Immature natural killer cell (primary cell): ENCODE measurements at places on chromosomes 13 and 19. TPM values are rescaled to one million over a fixed set of nuclear protein-coding genes. Genes with fewer than 3 reads are reported as not detected.
A peak's percentile ranks its signal among the peaks of the same experiment; 100 is the strongest.

Gene TEKTIP1
- not detected for polyA plus RNA-seq

Gene SHD
- not detected for polyA plus RNA-seq

Gene SYNGR4
- not detected for polyA plus RNA-seq

Gene PLPPR3
- polyA plus RNA-seq, result not detected

Gene CCNA1
- polyA plus RNA-seq, result not detected

Gene HOMER3
- polyA plus RNA-seq, result 0.47 TPM

Gene TLE2
- polyA plus RNA-seq, result 2.4 TPM

DNA sequence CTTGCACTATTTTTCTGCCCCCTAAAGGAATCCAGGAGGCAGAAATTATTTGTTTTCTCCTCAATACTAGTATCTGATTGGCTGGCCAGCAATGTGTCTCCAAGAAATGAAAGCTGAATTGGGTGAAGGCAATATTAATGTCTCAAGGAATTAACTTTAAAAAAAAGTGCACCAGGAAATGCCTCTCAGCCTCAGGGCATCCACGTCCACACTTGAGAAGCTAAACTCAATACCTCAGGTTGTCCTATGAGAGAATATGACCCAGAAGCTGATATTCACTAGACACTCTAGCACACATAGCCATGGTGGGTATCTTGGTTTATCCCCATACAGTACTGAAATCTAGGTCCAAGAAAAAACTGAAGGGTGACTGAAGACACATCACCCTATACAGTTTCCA is 2.1 kb downstream of the ZNF91 start:
- no peak for DNase-seq

DNA sequence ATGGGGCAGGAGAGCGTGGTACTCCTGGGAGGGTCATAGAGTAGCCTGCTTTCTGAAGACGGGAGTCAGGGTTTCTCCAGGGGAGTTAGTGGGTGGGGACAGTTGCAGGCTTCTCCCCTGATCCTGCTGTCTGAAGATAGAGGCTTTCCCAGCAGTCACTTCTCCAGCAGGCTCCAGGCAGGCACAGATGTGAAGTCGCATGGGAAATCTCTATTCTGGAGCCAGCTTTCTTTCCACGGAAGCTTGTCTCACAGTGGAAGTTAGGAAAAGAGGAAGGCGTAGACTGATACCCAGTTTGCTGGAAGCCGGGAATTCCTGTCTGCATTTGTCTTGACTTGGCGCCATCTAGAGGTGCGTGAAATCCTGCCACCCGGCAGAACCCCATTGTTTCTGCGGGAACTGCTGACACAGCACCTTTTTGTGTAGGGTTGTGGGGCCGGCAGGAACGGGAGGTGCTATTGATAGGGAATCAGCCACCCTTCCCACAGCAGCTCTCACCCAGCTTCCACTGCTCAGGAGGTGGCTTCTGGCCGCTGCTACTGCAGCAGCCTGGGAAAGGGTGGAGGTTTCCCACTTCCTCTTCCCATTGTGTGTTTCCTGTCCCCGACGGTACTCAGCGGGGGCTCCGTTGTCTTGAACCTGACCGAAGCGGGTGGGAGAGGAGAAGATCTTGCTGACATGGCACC is 28.5 kb upstream of the NPAS1 start:
- DNase-seq, result peak; percentile 59

DNA sequence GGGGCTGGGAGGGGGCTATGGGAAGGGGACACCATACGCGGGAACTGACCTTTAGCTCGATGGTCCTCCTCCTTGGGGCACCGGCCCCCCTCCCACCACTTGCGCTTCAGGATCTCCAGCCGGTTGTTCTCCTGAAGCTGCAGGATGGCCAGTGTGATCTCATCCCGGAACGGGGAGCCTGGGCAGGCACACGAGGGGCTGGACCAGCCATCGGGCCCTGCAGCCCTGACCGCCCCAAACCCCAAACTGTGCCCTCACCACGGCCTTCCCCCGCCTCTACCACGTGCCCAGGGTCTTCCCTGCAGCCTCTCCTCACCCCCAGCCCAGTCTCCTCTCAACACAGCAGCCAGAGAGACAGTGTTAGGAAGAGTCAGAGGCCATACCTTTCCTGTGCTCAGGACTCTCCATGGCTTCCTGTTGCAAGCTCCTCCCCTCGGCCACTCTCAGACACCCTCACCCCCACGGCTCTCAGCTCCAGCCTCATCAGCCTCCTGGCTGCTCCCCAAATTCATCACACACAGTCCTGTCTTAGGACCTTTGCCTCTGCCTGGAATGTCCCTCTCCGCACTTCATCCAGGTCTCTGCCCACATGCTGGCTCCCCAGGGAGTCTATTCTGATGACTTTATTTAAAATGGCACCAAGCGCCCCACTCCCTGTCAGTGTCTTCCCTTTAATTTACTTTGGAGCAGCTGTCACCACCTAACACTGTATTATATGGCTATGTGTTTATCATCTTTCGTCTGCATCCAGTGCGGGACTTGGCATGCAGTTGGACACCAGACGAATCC is 9.7 kb upstream of the ATP1A3 start:
- no peak for DNase-seq

DNA sequence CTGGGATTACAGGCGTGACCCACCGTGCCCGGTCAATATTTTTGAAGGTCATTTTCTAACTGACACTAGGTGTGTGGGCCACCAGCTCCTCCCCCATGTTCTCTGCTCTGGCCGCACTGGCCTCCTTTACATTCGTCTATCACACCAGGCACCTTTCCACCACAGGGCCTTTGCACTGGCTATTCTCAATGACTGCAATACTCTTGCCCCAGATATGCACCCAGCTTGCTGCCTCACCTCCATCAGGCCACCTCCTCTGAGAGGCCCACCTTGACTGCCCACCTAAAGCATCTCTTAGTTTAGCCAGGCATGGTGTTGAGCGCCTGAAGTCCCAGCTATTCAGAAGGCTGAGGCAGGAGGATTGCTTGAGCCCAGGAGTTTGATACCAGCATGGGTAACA is 10.2 kb upstream of the SULT2B1 start:
- DNase-seq, result no peak

DNA sequence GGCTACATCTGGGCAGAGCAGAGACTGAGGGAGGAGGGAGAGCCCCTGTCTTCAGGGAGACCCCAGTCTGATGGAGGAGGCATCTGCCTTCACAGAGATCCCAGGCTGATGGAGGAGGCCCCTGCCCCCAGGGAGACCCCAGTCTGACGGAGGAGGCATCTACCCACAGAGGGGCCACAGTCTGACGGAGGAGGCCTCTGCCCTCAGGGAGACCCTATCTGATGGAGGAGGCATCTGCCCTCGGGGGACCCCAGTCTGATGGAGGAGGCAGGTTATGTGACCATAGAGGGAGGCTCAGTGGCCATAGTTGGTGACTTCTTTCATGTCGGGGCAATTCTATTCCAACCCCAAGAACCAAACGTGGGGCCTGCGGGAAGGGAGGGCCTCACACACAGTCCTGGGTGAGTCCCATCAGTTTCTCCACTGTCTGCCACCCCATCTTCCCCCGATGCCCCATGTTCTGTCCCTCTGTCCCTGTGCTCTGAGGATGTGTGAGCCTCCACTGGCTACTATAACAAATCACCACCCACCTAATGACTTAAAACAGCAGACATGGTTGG is 14.3 kb downstream of the MISP start:
- no peak for DNase-seq

DNA sequence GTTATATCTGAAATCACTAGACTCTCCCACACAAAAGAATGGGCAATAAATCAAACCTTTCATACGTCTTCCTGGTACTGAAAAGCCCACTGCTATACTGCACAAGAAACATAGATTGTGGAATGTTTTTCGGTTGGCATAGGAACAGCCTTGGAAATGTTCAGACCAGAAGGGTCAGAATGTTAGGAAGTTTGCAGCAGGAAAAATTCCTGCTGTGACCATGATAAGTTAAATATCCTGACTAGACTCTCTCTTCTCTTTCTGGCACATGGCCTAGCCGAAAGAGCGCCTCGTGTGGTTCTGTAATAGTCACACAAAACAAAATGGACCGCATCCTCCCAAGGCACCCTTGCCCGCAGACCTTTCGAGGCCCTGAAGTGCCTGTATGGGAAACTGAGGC is 427.2 kb downstream of the COG6 start:
- DNase-seq, result no peak

DNA sequence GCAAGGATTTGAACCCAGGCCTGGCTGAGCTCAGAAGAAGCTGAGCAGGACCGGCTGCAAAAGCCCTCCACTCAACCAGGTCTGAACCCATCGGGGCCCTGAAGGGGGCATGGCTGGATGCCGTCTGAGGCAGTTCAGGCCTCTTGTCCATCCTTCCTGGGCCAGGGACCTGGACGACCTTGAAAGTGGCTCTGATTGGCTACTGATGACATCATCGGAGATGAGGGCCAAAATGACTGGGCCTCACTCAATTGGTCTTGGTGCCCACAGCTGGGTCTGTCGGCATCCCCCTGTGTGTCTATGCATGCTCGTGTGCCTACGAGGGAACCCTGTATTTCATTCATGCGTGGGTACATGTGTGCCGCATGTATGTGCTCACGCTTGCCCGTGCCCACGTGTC is 71.8 kb downstream of the PTPRS start:
- DNase-seq, result no peak

- no peak for DNase-seq
Measured at GRCh38 chr19:4386041-4386782, 14.1 kb downstream of the SH3GL1 start.

DNA sequence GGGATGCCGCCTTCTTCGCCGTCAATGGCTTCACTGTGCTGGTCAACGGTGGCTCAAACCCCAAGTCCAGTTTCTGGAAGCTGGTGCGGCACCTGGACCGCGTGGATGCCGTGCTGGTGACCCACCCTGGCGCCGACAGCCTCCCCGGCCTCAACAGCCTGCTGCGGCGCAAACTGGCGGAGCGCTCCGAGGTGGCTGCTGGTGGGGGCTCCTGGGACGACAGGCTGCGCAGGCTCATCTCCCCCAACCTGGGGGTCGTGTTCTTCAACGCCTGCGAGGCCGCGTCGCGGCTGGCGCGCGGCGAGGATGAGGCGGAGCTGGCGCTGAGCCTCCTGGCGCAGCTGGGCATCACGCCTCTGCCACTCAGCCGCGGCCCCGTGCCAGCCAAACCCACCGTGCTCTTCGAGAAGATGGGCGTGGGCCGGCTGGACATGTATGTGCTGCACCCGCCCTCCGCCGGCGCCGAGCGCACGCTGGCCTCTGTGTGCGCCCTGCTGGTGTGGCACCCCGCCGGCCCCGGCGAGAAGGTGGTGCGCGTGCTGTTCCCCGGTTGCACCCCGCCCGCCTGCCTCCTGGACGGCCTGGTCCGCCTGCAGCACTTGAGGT is 7.0 kb downstream of the MAP1S start:
- DNase-seq, result no peak

DNA sequence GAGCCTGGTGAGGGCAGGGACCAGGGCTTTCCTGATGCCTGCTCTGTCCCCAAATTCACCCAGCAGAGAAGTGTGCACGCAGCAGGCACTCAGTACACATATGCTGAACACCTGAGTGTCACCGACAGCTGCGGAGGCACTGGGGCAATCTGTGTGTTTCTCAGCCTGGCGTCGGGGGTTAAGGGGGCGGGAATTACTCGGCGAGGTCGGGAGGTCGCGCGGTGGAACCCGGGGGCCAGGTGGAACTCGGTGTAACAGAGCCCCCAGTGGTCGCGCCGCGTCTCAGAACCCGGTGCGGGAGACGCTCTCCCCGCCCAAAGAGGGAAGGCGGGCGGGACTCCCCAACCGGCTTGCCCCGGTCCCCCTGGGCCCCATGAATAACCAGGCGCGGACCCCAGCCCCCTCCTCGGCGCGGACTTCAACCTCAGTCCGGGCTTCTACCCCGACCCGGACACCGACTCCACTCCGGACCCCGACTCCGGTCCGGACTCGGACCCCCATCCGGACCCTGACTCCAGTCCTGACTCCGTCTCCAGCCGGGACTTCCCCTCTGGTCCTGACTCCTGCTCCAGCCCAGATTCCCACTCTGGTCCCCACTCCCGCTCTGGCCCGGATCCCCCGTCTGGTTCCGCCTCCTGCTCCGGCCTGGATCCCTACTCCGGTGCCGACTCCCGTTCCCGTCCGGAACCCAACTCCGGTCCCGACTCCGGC is at the start of gene SELENOV:
Gene SELENOV (plus strand): TSS at position 300 of the 711 bp plus-strand sequence. CDS start 74 bp downstream, at position 374.
- DNase-seq, result no peak

DNA sequence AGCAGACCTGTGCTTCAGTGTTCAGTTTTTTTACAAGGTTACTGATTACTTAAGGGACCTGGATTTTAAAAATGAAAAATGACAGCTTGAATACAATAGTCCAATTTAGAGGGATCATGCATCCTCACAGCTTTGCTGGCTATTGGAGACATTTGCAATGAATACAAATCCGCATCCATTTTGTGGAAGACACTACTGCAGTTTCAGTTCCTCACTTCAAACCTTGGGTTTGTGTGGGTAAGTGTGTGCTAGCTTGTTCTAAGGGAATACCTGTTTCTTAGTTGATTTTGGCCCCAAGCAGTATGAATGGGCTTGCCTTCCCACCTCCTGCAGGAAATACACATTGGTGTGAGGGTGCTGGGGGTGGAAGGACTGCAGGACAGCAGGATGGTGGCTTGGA is 222.4 kb downstream of the OLFM4 start:
- DNase-seq, result no peak

GRCh38 chr13:107079423-107080049 is 511.6 kb upstream of the ARGLU1 start:
- DNase-seq, result no peak

GRCh38 chr13:43751624-43752023 is 35.1 kb downstream of the ENOX1 start:
- no peak for DNase-seq

DNA sequence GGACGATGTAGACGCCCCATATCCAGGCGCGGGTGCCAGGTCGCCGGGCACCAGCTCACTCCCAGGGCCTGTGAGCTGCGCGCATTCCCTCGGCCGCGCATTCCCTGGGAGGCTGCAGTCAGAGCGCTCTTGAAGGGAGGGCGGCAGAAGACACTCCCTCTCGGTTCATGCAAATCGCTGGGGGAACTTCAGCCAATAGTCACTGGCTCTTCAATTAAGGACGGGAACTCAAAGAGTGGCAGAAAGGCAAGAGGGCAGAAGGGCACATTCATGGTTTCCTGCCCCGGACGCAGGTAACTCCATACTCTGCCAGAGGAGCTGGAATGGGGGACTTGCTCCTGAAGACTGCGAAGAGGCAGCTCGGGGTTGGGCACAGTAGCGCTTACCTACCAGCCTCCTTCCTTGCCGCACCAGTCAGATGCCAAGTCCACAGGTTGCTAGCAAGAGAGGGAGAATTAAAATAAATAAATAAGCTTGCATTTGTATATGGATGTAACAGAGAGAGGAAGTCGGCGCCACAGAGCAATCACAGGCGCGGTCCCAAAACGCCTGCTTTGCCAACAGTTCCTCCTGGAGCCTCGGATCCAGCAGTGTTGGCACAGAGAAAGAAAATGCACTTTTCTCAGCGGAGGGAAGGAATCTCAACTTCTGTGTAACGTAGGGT is 459 bp downstream of the PCDH20 start:
- DNase-seq, result no peak

DNA sequence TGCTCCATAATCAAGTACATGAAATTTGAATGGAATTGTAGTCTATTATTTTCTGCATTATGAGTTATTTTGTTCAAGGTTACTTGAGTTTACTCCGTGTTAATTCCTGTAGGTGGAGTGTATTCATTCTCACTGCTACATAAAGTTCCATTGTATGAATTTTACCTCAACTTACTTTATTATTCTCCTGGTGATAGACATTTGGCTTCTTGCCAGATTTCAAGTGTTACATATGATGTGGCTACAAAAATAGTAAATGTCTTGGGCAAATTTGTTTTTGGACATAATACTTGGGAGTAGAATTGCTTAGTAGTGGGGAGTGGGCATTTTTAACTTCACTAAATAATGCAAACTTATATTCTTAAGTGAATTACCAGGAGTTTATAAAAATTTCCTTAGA is 328.9 kb downstream of the SHISA2 start:
- DNase-seq, result no peak

- no peak for DNase-seq
Measured at GRCh38 chr19:2608602-2608922, 93.9 kb downstream of the GNG7 start.

- no peak for DNase-seq
Measured at GRCh38 chr19:39106194-39106593, 19.4 kb upstream of the PAK4 start.
